NCI-H1105 (cell line): ENCODE measurements at places on chromosomes 3 and 15.
A peak's percentile ranks its signal among the peaks of the same experiment; 100 is the strongest.

GRCh38 chr15:78914027-78914764 is 30.6 kb downstream of the CTSH start:
- DNase-seq, result no peak

- DNase-seq, result no peak
Measured at GRCh38 chr3:42827654-42828053, 18.4 kb downstream of the ACKR2 start.

DNA sequence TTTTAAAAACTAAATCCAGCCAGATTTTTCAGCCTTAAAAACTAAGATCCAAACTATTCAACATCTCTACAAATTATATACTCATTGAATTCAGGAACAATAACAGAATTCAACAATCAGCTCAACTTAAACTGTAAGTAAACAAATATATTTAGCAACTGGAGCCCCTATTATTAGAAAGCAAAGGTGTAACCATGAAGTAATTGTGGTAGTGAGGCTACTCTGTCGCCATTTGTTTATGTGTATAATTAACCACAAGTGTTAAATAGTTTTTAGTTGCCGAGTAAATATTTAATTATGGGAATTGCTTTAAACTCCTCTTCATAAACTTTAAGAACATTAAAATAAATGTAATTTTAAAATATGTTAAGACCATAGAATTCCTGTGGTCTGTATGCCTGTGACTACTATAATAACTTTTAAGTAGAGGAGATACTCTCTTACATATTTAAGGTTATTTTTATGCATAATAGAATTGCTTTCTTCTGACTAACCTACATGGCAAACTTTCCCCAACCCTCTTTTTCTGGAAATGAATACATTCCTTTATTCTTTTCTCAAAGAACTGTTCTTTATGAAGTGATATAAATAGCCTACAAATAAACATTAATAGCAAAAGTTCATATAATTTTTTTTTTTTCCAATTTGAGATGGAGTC is 51.2 kb downstream of the MFN1 start:
- no peak for DNase-seq

- DNase-seq, result no peak
Measured at GRCh38 chr3:187880441-187880840, 135.2 kb upstream of the BCL6 start.

DNA sequence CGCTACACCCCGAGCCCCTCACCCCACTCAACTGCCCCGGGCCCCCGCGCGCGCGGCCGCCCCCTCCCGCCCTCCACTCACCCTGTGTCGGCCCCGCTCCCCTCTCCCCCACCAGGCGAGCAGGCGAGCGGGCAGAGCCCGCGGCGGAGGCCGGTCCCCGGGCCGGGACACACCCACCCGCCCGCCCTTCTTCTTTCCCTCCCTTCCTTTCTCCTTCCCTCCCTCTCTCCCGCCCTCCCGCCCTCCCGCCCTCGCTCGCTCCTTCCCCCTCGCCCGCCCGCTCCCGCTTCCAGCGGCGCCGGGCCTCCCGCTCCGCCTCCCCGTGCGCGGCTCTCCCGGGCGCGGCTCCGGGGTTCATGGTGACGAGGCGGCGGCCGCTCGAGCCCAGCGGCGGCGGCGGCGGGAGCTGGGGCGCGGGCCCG is at the start of gene CTDSPL:
TSS of gene CTDSPL (plus strand) at position 261 of the 422 bp plus-strand sequence. CDS start 320 bp downstream, outside the sequence.
- DNase-seq, result peak; percentile 18

- no peak for DNase-seq
Measured at GRCh38 chr15:37134699-37135131, 34.4 kb upstream of the MEIS2 start.

DNA sequence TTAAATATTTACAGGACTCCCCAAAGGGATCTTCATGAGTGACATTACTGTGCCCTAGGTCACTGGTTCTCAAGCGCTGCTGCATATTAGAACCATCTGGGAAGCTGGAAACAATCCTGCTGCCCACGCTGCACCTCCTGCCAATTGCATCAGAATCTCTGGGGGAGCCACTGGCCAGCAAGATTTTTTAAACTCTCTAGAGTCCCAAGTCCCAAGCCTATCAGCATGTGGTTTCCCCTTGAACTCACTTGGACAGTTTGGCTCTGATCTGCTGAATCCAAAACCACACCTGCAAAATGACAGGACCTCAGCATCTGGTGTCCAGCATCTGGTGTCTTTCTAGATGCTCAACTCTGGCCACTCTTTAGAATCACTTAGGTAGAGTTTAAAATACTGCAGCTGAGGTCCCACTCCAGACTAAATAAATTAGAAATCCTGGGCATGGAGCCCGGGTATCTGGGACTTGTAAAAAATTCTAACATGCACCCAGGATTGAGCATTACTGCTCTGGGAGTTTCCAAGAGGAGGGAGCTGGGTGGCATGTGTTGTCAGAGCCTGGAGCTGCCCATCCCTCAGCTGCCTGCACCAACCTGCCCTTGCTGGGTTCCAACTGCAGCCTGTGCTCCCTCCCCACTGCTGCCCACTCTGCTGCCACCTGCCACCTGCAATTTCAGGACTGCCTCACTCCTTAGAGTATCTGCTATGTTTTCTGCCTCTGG is 311.3 kb downstream of the SLC9A9 start:
- peak; percentile 55 for DNase-seq

- peak; percentile 48 for DNase-seq
Measured at GRCh38 chr3:139110072-139110830, 65.6 kb upstream of the PRR23C start.

- no peak for DNase-seq
Measured at GRCh38 chr3:12165909-12166308, 7.2 kb upstream of the TIMP4 start.

GRCh38 chr3:155587581-155587980 is 157.3 kb downstream of the PLCH1 start:
- DNase-seq, result no peak

DNA sequence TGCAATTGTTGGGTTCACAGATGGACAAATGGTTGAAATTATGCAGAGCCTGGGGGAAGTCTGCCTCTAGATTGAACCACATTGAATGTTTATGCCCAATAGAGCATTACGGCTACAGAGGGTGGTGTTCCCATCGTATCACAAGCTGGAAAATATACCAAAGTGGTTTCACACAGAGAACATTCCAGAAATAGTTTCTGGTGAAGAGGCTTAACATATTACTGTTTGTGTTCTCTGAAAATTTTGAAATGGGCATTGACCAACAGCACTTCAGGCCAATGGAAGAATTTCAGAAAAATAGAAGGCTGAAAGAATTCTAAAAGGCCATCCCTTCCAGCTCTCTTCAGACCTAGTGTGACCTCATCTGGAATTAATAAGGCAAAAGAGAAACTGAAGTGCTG is 203.9 kb downstream of the NEK10 start:
- DNase-seq, result no peak

DNA sequence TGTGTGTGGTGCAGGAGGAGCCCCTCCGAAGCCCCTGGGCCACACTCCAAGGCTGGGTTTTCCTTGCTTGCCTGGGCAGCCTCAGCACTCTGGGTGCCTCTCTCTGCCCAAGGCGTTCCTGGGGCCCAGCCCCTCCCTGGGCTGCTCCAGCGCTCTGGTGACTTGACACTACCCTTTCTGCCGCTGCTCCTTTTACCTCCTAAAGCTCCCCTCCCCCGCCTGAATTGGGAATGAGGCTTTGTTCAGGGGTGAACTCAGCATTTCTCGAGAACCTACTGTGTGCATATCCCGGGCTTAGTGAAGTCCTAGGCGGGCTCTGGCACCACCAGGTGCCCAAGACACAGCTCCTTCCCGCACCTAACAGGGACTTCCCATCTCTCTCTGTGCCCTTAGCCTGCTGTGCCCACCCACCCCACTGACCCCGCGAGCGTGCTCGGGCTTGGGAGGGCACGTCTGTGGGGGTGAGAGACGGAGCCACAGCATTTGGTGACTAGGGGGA is 1.2 kb upstream of the BAHD1 start:
- no peak for DNase-seq

- no peak for DNase-seq
Measured at GRCh38 chr3:72155391-72156064, 370.6 kb upstream of the PROK2 start.

DNA sequence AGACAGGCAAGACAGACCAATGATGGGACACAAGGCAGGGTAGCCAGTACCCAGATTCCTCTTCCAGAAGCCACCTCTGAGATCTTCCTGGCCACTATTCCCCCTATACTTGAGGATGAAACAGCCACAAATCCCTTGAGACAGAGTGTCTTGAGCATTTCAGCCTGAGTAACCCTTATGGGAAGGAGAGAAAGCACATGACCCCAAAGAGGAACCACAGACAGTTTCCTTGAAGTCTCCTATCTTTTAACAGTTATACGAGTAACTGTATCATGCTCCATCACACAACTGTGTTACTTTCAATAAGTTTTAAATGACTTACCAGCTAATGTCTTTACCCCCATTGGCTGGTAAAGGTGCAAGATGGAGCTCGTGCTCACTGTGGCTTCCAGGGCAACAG is 9.3 kb downstream of the VIPR1 start:
- DNase-seq, result no peak

DNA sequence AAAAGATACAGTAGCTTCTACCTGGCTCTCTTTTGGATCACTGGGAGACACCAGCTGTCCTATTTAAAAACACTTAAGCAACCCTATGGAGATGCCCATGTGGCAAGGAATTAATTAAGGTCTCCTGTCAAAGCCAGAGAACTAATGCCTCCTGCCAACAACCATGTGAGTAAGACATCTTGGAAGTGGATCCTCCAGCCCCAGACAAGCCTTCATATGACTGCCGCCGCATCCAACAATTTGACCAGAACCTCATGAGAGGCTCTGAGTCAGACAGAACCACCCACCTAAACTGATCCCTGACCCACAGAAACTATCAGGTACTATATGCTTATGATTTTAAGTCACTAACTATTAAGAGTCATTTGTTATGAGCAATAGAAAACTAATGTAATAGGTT is 22.3 kb downstream of the IFT80 start:
- no peak for DNase-seq

DNA sequence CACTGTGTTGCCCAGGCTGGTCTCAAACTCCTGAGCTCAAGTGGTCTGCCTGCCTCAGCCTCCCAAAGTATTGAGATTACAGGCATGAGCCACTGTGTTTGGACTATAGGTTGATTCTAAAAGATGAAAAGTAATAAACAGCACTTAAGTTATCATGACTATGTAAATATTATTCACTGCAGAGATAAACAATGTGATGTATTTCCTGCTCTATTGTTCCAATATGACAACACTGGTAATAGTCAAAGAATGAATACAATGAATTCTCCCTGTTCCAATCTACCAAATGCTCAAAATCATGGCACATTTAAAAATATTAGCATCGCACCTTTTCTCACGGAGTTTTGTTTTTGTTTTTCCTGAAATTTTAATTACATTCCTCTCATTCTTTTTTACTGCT is 36.8 kb upstream of the TBL1XR1 start:
- DNase-seq, result no peak

- DNase-seq, result no peak
Measured at GRCh38 chr3:140189976-140190375, 255.0 kb downstream of the CLSTN2 start.

DNA sequence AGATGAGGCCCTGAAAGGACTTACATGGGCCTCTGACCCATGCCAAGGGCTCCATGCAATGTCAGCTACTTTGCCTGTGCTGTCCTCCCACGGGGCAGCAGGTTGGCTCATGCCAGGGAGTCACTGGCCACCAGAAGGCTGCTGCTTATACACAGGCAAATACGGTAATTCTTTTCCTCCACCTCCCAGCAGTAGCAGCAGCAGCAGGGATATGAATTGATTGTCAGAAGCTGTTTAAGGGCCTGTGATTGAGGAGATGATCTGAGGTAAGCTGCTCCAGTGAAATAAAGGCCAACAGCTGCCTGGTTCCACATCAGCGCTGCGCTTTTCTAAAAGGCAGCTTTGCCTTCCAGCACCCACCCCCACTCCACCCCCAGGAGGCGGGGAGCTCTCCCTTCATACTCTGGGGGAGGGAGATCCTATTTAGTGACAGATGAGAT is 250.5 kb downstream of the SHQ1 start:
- no peak for DNase-seq

DNA sequence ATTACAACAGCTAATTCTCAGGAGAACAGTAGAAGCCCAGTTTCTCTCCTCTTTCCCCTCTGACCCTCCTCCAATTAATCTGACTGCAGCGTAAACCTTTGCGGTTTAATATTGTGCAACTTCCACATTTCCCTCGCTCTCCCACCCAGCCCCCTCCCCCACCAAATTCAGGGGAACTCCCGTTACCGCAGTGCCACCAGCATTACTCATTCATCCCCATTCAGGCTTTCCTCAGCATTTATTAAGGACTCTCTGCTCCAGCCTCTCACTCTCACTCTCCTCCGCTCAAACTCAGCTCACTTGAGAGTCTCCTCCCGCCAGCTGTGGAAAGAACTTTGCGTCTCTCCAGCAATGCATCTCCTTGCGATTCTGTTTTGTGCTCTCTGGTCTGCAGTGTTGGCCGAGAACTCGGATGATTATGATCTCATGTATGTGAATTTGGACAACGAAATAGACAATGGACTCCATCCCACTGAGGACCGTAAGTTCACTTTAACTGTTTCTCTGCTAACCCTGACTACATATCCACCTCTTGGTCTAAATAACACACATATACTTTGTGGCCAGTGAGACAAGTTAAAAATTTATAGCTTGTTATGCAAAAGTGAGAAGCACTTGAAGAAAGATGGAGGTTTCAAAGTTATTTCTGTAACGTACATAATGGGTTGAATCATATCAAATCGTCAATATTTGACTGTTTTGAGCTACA is at the start of gene PTX3:
TSS of gene PTX3 (plus strand) at position 268 of the 709 bp plus-strand sequence. CDS start at position 352, 84 bp downstream.
- no peak for DNase-seq

- no peak for DNase-seq
Measured at GRCh38 chr15:71280206-71280605, 164.9 kb downstream of the THSD4 start.

GRCh38 chr15:78617076-78617475 is 3.7 kb downstream of the CHRNA3 start:
- DNase-seq, result no peak

- no peak for DNase-seq
Measured at GRCh38 chr3:181382656-181383055, 329.1 kb upstream of the SOX2 start.

GRCh38 chr3:178714925-178715832 is 178.9 kb downstream of the KCNMB2 start:
- no peak for DNase-seq

DNA sequence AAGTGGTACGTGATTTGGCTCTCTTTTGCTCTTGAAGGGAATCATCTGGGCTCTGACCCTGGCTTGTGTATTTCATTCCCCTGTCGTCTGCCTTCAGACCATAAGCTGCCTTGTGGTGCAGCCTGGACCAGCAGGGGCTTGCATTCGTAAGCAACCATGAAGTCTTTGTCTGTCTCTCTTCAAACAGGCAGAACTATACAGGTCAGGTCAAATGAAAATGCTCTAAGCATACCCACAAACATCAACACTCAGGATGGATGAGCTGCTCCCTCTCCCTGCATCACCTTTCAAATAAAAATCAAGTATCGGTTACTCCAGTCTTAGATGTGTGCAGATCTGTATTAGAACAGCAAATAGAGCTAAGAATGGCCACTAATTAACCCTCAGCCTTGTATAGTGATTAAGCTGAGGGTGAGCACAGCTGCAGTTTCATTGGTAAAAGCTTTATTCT is 268.6 kb upstream of the UBE2E1 start:
- peak; percentile 3 for DNase-seq

GRCh38 chr3:188049606-188050530 is 104.1 kb upstream of the LPP start:
- DNase-seq, result no peak

GRCh38 chr3:36373084-36373483 is 7.2 kb upstream of the STAC start:
- no peak for DNase-seq
